ENCODE measurements at places on chromosomes 1 and 21. TPM values are rescaled to one million over a fixed set of nuclear protein-coding genes. Genes with fewer than 3 reads are reported as not detected.
A peak's percentile ranks its signal among the peaks of the same experiment; 100 is the strongest.

Gene TMEM200B
- not detected for total RNA-seq

Gene METTL25B
- 6.5 TPM for total RNA-seq

Gene PCAT6
- not detected for total RNA-seq

Gene MROH7
- not detected for total RNA-seq

Gene CFHR3
- total RNA-seq: not detected

Gene B3GALT2
- total RNA-seq: 1.8 TPM

Gene LCE1D
- total RNA-seq: not detected

Gene RSPO1
- not detected for total RNA-seq

Gene TBX15
- 16.0 TPM for total RNA-seq

Gene EXTL1
- total RNA-seq: not detected

Gene L1TD1
- total RNA-seq: not detected

Gene CFHR2
- total RNA-seq: not detected

- no peak for DNase-seq
Observed at GRCh38 chr1:212295579-212295978, 10.4 kb downstream of the PPP2R5A start.

DNA sequence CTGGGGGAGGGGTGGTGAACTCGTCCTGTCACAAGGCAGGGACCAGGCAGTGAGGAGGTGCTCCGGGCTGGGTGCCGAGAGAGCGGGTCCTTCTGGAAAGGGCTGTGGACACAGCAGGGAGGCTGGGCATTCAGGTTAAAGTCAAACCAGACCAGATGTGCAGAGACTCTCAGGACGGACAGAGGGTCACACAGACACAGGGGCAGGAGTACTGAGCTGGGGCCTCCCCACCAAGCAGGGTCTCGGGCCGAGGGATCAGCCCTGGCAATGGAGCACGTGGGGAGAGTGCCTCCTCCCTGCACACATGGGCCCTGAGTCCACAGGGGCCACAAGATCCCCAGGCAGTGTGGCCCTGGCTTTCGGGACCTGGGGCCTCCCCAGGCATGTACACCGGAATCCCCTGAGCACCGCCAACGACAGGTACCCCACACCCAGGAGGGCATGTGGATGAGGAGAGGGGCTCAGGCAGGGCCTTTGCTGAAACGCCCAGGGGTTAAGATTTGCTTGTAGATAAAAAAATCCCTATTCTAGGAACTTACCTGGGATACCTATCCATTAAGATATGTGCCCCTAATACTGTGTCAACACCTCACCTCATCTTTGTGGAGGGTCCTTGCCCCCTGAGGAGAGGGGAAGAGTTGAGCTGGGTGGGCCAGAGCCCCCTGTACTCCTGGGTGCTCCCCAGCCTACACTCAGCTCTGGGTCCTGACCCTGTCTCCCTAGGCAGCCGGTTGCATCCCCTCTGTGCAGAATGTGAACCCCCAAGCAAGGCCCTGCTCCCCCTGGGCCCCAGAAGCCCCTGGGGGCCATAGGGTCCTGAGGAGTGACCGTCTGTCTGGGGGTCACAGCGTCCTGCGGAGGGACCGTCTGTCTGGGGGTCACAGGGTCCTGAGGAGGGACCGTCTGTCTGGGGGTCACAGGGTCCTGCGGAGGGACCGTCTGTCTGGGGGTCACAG, 46.9 kb upstream of the ADARB1 start:
- DNase-seq: no peak

DNA sequence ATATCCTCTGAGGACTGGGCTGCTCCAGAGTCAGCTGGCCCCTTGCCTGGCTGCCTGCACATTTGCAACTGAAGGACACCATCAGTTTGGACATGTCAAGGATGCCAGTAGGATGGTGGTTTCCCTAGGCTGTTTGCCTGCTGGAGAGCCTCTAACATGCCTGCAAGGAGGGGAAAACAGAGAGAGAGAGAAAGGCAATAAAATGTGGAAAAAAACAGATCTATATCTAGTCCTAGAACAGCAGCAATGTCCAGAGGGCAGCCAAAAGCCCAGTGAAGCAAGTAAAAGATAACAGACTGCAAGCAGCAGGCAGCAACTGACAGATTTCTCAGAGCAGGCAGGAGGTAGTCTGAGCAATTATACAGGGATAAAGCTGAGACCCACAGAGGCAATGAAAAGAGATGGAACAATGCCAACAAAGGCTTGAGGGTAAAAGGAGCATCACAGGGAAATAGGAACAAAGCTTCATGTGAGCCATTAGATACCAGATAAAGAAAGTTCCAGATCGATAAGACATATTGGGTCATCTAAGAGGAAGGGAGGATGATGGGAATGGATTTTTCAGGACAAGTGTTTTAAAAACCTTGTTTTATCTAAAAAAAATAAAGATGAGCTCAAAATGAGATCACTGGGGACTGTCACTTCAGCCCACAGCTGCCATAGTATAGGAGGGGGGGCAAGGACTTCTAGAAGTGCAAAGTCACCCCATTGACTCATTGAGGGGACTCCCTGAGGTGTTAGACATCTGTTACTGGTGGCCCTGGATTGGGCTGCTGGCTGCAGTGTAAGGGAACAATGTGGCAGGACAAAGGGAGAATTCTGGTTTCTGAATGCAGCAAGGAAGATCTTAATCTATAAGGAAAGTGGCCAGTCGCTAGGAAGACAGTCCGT, 38.6 kb upstream of the GADD45A start:
- no peak for DNase-seq

GRCh38 chr1:176605176-176605575, 142.2 kb downstream of the PAPPA2 start:
- no peak for DNase-seq

DNA sequence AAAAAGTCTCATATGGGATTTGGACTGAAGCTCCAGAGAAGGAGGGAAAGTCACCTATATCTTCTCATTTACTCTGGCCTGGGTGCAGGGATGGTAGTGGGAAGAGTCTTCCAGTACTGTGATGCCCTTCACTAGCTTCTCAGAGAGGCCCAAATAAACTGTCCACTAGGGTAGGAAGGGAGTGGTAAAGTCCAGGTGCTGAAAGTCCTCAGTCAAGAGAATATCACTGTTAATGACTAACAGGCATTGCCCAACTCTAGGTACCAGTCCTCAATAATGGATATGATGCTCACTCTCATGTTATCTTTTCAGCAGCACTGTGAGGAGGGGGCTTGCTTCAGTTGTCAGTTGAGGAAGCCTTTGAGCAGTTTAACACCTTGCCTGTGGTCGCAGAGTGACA, 64.0 kb downstream of the LHX8 start:
- no peak for DNase-seq

DNA sequence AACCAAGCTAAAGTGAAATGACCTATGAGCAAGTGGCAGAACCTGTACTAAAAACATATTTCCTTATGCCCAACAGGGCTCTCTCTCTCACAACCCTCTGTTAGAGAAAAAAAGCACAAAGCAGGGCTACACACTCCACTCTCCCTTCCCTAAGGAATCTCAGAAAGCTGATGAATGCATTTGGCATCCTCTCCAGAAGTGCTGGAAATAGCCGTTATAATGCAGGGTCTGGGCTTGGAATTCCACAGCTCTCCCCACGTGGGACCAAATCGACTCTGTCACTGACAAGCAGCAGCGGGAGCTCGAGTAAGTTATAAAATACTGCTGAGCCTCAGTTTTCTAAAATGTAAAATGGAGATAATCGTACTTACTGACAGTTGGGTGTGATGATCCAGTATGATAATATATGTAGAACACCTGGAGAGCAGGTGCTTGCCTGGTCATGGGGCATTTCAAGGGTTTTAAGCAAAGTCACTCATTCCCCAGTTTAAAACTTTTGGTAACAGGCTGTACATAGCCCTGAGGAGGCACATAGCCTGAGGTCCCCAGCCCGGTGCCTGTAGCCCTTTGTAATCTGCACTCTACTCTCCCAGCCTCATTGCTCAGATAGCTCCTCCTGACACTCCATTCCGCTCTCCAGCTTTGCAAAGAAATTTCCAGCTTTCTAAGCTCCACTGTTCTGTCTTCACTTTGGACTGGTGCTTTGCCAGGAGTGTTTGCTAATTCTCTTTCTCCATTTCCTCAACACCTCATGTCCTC, 175.6 kb upstream of the DAB1 start:
- DNase-seq: no peak

DNA sequence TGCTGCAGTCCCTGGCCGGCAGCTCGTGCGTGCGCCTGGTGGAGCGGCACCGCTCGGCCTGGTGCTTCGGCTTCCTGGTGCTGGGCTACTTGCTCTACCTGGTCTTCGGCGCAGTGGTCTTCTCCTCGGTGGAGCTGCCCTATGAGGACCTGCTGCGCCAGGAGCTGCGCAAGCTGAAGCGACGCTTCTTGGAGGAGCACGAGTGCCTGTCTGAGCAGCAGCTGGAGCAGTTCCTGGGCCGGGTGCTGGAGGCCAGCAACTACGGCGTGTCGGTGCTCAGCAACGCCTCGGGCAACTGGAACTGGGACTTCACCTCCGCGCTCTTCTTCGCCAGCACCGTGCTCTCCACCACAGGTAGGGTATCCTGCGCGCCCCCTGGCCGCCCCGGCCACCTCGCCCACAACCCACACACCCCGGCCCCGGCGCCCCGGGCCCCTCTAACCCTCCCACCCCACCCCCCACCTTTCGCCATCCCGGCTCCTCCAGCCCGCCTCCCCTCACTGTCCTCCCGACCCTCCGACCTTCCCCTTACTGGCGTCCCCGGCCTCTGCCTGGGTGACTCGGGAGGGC, 352 bp downstream of the KCNK1 start:
- DNase-seq: no peak

- no peak for DNase-seq
Observed at GRCh38 chr1:59033761-59034160, 249.9 kb upstream of the JUN start.

DNA sequence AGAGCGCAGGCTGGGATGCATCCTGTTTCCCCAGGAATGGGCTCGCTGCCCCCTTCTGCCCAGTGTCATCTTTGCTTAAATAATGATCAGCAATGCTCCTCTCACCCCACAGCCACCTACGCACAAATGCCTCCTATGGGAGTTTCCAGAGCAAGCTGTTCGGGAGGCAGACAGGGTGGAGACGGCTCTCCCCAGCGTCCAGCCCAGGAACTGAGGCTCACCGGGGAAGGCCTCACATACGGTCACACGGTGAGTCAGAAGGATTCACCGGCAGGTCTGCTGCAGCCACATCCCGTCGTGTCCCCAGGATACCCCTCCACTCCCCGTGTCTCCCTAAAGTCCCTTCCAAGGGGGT, 40.3 kb upstream of the RUNX3 start:
- peak; percentile 28 for DNase-seq

GRCh38 chr1:43708002-43708410, 670 bp downstream of the ST3GAL3 start:
- DNase-seq: peak; percentile 65

DNA sequence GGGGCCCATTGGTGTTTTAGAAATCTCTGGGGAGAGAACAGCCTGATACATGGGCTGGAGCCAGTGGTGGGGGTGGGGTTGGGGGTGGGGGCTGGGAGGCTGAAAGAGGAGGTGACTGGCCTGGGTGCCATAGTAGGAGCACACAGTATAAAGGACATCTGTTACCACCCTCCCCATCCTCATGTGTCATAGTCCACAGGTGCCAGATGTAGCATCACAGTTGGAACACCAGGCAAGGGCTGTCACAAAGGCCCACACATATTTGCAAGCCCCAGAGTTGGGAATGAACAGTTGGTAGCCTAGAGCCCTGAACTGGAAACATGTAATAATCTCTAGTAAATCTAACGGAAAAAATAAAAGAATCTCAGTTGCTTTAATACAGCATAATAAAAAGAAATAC, 55.1 kb upstream of the CR2 start:
- DNase-seq: no peak

- DNase-seq: peak; percentile 88
Observed at GRCh38 chr1:150149271-150150132, at the start of gene PLEKHO1. PLEKHO1 (plus strand) TSS chr1:150149916; CDS start chr1:150150258, 342 bp downstream.

DNA sequence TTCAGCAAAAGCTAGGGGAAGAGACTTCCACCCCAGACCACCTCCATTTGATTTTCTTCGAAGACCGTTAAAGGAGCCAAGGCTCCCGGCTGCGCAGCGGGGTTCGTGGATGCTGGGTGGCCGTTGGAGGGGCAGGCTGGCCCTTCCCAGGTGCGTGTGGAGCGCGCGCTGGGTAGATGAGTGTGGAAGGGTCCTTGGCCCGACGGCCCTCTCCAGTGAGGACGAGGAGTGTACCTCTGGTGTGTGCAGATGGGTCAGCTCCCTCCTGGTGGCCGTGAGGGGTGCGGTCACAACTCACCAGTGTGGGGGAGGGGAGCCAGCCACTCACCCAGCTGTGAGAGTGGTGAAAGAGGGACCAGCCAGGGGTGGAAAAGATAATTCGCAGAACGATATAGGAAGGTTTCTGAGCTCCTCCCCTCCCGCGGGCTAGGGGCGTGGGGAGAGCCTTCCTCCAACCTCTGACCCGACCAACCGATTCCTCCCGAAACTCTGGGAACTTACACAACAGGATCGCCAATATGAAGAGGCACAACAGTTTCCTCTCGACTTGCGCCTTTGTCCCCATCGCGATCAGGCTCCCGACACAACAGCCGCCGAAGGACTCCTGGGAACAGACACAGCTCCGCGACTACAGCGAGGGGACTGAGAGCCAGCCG, at the start of gene F11R:
F11R (minus strand) TSS at position 644 of the 656 bp plus-strand sequence; CDS start at position 565, 79 bp downstream.
- DNase-seq: no peak

- DNase-seq: no peak
Observed at GRCh38 chr21:26840201-26840600, 5.0 kb downstream of the ADAMTS1 start.

DNA sequence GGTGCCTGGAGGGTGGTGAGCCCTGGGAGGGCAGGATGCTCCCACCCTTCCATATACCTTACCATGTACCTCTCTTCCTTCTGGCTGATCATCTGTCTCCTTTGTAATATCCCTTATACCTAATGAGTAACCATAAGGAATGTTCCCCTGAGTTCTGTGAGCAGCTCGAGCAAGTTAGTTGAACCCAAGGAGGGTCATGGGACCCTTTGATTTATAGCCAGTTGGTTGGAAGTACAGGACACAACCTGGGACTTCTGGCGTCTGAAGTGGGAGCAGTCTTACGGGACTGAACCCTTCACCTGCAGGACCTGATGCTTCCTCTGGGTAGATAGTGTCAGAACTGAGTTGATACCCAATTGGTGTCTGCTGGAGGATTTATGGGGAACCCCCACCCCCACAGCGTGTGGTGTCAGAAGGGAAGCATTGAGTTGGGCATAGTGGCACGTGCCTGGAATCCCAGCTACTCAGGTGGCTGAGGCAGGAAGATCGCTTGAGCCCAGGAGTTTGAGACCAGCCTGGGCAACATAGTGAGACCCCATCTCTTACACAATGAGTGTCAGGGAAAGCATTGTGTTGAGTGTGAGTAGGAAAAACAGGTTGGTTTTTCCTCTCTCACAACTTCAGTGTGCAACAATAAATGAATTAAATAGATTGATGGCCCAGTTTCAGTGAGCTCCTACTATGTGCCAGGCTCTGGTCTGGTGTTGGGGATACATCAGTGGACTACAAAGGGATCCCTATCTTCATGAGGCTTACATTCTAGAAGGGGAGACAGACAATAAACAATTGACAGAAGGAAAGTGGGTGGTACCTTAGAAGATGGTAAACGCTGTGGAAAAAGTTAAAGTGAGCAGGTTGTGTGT, 16.0 kb downstream of the DNAJC16 start:
- DNase-seq: no peak

GRCh38 chr21:25688275-25689155, 46.2 kb downstream of the ATP5PF start:
- DNase-seq: no peak

GRCh38 chr1:27428316-27429028, 36.0 kb downstream of the GPR3 start:
- DNase-seq: no peak
